ENCODE measurements at places on chromosomes 13 and 19. TPM values are rescaled to one million over a fixed set of nuclear protein-coding genes. Genes with fewer than 3 reads are reported as not detected.

GRCh38 chr19:33047422-33047821 is 17.3 kb downstream of the RHPN2 start:
- H3K36me3 ChIP-seq: no peaks in the 10 kb centered on the region
- no peaks in the 10 kb centered on the region for H3K27me3 ChIP-seq
- H3K27ac ChIP-seq: no peak overlapping the region
- H3K4me1 ChIP-seq: no peaks in the 10 kb centered on the region

DNA sequence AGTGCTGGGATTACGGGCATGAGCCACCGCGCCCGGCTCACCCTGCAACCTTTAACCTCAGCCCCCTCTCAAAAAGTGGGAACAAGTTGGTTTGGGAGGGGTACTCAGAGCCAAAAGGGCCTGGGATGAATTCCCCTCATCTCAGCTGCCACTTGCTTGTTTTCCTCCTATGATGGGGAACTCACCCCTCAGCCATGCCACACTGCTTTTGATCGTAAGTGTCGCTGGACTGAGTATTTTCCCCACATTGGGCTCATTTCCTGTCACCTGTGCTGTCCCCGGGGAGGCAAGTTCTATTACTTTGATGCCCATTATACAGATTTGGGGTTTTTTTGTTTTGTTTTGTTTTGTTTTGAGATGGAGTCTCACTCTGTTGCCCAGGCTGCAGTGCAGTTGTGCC is 6.5 kb downstream of the R3HDM4 start:
- peak; percentile 73 for DNase-seq
- H3K4me1 ChIP-seq: peaks cover 40% of the 10 kb centered on the region
- no peaks in the 10 kb centered on the region for H3K27me3 ChIP-seq
- peaks cover 15% of the 10 kb centered on the region for H3K36me3 ChIP-seq

GRCh38 chr13:30371649-30372265 is 50.5 kb upstream of the UBE2L5 start:
- peaks cover 75% of the 10 kb centered on the region for H3K4me1 ChIP-seq
- H3K27me3 ChIP-seq: no peaks in the 10 kb centered on the region
- H3K27ac ChIP-seq: peak overlapping the region; percentile 91
- H3K4me3 ChIP-seq: peak overlapping the region; percentile 85

GRCh38 chr19:41998246-41999020 is 4.4 kb upstream of the ATP1A3 start:
- peaks cover 25% of the 10 kb centered on the region for H3K4me1 ChIP-seq
- peak; percentile 85 for DNase-seq
- no peak overlapping the region for H3K4me3 ChIP-seq
- H3K27ac ChIP-seq: no peak overlapping the region
- peaks cover 3% of the 10 kb centered on the region for H3K36me3 ChIP-seq
- H3K27me3 ChIP-seq: peaks cover 60% of the 10 kb centered on the region

DNA sequence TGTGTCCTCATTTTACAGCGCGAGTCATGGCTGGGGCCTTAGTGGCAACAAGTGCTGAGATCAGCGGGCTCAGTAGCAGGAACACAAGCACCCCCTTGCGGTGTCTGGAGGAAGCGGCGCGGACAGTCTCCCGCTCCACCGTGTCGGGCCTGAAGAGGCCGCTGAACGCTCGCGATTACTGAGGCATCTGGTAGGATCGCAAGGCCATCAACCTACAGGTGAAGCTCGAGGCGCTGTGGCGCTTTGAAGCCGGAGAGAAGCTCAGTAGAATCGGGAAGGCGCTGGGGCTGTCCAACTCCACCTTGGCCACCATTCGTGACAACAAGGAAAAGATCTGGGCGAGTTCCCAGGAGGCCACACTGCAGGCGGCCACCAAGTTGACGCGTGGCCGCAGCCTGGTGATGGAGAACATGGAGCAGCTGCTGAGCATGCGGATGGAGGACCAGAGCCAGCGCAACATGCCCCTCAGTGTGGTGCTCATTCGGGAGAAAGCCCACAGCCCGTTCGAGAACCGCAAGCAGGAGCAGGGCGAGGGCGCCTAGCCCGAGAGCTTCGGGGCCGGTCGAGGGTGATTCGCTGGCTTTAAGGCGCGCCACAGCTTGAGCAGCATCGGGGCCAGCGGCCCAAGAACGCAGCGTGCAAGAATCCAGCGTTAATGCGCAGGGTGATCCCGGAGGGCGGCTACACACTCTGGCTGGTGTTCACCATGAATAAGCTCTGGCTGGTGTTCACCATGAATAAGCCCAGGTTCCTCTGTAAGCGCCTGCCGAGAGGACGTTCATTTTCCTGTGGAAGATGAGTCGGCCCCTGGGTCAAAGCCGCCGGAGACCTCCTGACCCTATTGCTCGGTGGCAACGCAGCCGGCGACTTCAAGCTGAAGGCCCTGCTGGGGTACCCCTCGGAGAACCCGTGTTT is 8.3 kb upstream of the MZF1 start:
- peak overlapping the region; percentile 77 for H3K27ac ChIP-seq
- H3K4me1 ChIP-seq: peaks cover 29% of the 10 kb centered on the region
- H3K27me3 ChIP-seq: no peaks in the 10 kb centered on the region
- H3K36me3 ChIP-seq: peaks cover 10% of the 10 kb centered on the region
- H3K4me3 ChIP-seq: no peak overlapping the region

DNA sequence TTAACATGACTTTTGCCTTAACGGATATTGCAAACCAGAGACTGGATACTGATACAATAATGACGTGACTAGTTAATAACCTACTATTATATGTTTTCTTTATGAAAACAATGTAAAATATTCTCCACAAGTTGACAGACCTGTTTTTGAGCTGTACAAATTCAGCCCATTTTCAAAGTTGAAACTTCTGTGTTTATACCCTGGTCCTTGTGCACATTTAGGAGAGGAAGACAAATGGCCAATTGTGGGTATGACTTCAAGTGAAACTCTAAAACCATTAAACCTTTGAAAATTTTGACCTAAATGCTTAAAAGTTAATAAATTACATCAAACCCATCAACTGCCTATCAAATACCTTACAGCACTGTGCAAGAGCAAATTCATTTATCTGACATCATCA is 8.9 kb downstream of the SPRY2 start:
- no peaks in the 10 kb centered on the region for H3K36me3 ChIP-seq
- no peak overlapping the region for H3K27ac ChIP-seq
- H3K4me3 ChIP-seq: no peak overlapping the region
- no peaks in the 10 kb centered on the region for H3K4me1 ChIP-seq

Gene CEACAM4
- total RNA-seq: not detected

Gene PSG11
- not detected for total RNA-seq

Gene SHISA7
- not detected for total RNA-seq
